ENCODE measurements at places on chromosomes 11 and 22.

DNA sequence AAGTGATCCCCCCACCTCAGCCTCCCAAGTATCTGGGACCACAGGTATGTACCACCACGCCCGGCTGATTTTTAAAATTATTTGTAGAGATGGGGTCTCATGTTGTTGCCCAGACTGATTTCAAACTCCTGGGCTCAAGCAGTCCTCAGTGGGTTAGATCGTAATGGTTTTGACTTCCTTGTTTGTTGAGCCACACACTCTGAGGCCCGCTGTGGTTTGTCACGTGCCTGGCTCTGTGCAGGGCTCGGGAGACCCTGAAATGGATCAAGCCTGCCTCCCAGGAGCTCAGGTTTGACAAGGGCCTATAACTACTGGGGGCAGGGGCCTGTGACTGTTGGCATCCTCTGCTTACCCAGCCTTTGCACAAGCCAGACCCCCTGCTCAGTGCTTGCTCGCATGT is 68.1 kb downstream of the MPPED1 start:
- DNase-seq, result no peak

DNA sequence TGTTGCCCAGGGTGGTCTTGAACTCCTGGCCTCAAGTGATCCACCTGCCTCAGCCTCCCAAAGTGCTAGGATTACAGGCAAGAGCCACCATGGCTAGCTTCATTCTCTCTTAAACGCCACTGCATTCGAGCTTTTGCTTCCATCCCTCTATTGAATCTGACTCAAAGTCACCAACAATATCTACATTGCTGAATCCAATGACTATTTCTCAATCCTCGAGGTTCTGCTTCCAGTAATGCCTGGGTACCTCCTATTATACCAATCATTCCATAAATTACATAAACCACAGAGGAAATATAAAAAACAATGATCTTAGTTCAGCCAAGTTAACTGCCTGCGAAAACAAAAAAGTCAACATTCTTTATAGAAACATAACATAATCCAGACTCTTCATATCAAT is 11.9 kb upstream of the NXF1 start:
- no peak for DNase-seq

DNA sequence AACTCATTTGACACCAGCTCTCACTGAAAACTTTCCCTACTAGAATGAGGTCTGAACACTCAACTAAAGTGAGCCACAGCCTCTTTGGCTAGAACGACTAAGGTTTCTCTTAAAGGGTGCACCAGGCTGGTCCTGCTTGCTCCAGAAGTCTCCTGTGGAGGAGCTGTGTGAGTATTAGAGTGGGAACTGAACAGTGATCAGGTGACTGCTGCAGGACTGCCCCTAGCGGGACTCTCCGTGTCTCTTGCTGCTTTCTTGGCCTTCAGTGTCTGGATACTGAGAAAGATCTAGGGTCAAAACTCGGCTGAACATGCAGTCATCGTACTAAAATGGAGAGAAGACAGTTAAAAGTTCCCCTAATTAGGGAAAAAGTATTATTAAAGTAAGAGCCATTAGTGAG is 34.6 kb downstream of the FAM118A start:
- DNase-seq, result no peak

DNA sequence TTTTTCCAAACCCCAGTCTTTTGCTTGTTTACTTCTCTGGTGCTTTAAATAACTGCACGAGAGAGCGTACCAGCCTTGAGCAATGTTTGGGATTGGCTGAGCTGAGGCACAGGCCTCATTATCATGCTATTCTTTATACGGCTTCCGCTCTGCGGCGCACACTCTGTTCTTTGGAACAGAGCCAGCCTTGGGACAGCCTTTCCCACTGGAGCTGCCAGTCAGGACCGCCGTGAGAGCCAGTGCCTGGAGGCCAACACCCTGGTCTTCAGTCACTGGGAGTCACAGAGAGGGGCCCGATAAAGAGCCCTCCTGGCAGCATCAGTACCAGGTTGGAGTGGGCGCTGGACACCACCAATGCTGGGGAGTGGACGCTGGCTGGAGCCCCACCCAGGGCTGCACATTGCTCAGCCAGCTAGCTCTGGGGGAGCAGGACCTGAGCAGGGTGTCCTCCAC is 125.6 kb downstream of the BCR start:
- DNase-seq, result no peak

GRCh38 chr11:23563591-23563990 is 703.3 kb upstream of the CCDC179 start:
- no peak for DNase-seq

- no peak for DNase-seq
These were observed 5.8 kb upstream of the HBE1 start for GRCh38 chr11:5275369-5276110.

- no peak for DNase-seq
These were observed 291.0 kb downstream of the BRD1 start for GRCh38 chr22:49536571-49537131.

DNA sequence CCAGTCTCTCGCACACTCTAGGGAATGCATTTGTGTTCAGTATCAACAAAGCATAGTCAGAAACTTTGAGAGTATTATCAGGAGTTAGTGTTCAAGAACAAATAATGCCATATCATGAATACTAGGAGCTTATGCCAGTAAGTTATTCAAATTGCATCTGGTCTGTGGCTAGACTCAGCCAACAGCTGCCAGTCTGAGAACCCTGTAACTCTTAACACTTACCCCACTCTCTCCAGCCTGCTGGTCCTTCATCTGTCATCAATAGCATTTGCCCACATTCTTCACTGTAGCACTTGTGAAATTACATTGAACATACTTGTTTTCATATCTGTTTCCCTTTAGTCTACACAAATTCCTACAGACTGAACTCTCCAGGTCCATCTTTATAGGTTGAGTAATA is 1157.5 kb upstream of the RAG2 start:
- no peak for DNase-seq

DNA sequence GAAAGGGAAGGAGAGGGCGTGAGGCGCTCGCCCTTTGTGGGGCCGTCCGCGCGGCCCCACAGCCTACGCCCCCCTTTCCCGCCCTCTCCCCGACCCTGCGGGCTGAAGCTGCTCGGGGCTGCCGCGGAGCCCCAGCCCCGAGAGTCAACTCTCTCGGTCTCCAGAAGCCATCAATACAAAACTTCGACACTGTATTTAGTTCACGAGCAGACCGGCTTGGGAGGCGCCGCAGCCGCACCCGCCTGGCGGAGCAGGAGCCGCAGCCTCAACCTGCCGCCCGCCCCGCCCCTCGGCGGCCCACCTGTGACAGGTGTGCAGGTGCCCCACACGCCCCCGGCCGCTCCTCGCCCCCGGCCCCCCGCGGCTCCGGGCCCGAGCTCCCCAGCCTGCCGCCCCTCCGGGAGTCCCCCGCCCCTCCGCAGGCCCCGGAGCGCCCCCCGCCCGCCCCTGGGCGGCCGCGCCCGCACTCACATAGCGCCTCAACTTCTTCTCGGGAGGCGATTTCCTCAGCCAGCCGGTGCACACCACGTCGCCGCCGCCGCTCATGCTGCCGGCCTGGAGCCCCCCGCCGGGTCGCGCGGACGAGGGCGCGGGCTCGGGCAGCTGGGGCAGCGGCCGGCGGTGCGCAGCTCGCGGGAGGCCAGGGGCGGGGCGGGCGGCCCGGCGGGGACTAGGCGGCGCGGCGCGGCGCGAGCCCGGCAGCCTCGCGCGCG is at the start of gene GAB2:
Gene GAB2, minus strand, starts transcription at position 646 of the 713 bp plus-strand sequence. Its CDS starts 100 bp downstream, at position 546.
- DNase-seq, result peak; percentile 33

DNA sequence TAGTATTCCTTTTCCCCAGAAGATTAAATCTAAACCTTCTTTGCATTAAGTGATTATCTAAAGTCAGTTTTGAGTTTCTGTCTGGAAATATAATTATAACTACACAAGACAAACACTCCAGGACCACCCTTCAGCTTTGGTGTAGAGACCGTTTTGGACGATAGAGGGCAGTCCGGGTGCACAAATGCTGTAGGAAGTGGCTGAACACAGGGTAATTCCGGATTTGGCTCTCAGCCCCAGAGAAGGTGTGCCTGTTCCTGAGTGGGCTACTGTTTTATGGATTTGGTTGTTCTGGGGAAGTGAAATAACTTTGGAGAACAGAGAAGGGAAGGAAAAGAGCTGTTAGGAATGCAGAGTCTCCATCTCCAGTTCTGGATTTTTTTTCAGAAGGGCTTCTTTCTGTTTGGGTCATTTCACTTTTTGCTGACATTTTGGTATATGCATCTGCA is 14.8 kb downstream of the EXT2 start:
- peak; percentile 61 for DNase-seq

DNA sequence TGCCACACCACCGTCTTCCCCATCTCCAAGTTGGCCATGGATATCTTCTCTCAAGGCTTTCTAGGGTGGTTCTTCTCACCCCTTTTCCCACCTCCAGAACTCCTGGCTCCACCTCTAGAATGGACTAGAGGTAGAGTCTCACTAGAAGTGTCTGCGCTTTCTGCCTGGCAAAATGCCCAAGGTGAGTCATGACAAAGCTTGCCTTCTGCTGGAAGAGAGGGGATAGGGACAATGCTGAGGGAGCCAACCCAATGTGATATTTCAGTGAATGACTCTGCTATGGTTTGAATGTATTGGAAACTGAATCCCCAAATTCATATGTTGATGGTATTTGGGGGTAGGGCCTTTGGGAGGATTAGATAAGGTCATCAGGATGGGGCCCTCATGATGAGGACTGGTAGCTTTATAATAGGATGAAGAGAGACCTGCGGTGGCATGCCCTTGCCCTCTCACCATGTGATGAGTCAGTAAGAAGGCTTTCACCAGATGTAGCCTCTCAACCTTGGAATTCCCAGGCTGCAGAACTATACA is 4.1 kb upstream of the CD82 start:
- no peak for DNase-seq

- peak; percentile 61 for DNase-seq
These were observed 12.6 kb upstream of the NECTIN1 start for GRCh38 chr11:119741369-119742262.

GRCh38 chr11:72225411-72225951 is 914 bp downstream of the INPPL1 start:
- peak; percentile 41 for DNase-seq

GRCh38 chr11:35639591-35640179 is 21.4 kb downstream of the FJX1 start:
- no peak for DNase-seq

- DNase-seq, result no peak
These were observed 32.1 kb downstream of the SNU13 start for GRCh38 chr22:41656556-41656955.

GRCh38 chr11:85316967-85317366 is 310.2 kb downstream of the DLG2 start:
- DNase-seq, result peak; percentile 1

DNA sequence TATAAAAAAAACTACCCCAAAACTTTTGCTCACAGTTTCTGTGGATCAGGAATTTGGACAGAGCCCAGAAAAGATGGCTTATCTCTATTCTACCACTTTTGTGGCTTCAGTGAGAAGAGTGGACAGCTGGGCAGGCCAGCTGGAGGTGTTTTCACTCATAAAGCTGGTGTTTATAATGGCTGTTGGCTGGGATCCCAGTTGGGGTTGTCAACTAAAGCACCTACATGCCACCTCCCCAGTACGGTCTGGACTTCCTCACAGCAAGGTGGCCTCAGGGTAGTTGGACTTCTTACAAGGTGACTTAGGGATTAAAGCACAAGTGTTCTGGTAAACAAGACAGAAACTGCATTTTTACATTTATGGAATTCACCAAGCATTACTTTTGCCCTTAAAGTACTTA is 171.0 kb downstream of the NELL1 start:
- no peak for DNase-seq

- DNase-seq, result no peak
These were observed 940.3 kb downstream of the NTM start for GRCh38 chr11:132310390-132311375.

- no peak for DNase-seq
These were observed 112.0 kb upstream of the ARHGAP42 start for GRCh38 chr11:100574894-100575769.

DNA sequence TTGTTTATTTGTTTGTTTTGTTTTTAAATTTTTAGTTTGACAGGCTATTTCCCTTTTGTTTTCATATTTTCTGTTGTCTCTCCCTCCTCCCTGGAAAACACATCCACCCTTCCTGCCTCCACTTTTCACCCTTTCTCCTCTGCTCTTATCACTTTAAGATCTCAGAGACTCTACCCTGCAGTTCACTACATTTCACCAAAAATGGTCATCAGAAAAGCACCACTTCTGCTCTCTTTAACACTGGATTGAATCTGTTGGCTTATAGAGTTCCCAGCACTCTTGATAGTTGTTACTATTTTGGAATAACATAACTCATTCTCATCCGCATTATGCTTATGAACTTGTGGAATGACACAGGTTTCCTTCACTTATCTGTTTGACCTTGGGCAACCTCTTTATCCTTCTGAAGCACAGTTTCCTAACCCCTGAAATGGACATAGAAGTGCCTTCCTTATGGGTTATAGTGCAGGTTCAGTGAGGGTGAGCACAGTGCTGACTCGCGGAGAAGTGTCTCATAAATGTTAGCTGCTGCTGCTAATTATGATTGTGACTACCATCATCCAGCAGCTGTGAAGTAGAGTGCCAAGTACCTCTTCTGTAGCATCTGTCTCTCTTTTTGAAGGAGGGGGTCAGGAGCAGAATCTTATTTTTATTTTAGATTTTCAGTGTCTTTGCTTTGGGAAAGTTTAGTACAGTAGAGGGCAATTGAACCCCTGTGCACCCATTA is 15.0 kb downstream of the TEAD1 start:
- DNase-seq, result no peak

GRCh38 chr11:62980133-62980760 is 4.5 kb downstream of the SLC22A6 start:
- no peak for DNase-seq

- DNase-seq, result no peak
These were observed 154.1 kb downstream of the MYO18B start for GRCh38 chr22:25896098-25896497.

DNA sequence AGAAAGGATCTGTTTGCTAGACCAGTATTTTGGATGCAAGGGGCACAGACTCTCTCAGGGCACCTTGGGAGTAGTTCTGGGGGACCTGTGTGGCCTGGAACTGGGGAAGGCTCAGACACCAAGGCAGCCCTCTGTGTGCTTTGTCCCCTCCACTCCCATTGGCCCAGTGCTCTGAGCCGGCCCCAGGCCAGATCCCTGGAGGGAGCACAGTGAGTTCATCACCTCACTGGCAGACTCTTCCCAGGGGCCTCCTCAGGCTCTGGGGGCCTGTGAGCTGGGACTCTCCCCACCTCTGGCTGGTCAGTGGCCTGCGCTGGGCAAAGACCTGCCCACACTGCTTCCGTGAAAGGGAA is 51.7 kb downstream of the CHRDL2 start:
- no peak for DNase-seq

- DNase-seq, result no peak
These were observed 597.2 kb downstream of the DLG2 start for GRCh38 chr11:85029964-85030363.

DNA sequence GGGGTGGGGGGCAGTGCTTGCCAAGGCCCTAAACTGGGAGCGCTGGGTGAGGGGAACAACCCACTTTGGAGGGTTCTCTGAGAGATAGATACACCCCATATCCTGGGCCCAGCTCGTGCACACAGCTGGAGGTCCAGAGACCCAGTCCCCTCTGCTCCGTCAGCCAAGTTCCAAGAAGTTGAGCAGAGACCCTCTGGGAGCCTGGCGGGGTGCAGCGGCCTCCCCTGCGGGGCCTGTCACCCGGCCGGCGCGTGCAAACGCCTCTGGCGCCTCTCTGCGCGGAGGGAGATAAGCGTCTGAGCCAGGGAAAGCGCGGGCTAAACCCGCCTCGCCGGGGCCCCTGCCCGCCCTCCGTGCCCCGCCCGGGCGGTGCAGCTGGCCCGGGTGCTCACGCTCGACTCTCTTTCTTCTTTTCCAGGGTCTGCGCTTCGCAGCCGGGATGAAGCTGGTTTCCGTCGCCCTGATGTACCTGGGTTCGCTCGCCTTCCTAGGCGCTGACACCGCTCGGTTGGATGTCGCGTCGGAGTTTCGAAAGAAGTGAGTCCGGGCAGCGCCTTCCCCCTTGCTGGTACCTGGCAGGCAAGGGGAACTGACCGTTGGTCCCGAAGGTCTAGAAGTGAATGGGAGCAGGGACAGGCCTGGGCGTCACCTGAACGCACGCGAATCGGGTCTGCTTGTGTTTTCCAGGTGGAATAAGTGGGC is 540 bp downstream of the ADM start:
- DNase-seq, result no peak
